ENCODE measurements at places on chromosomes 1 and 21.

DNA sequence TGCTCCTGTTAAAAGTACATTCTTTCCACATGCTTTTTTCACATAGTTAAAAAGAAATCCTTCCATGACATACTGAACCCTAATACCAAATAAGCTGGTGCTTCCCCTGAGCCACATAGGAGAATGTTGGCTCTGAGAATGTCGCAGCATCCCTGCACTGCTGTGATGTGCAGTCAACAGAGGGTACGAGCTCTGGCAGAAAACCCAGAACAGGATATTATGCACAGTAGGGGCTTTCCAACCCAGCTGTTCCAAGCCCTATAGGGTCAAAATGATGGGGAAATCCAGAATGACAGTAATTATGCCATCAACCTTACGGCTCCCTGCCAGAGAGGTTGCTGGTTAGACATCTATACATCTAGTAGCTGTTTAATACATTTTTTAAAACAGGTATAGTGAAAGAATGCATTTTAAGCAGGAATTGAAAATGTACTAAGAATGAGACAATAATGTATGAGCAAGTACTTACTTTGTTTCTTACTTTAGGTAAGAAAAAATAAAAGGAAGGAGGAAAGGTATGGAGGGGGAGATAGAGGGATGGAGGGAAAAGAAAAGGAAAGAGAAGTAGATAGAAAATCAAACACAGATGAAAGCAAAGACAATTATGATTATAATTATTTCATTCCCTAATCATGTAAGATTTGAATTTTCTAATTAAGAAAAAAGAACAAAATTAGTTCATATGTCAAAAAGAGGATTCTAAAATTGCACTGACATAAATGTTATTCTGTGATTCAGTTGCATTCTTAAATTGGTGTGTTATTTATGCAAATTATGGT, 126.0 kb downstream of the NR5A2 start:
- DNase-seq: peak; percentile 19

GRCh38 chr1:89670163-89670562, 37.2 kb downstream of the LRRC8C start:
- DNase-seq: no peak

DNA sequence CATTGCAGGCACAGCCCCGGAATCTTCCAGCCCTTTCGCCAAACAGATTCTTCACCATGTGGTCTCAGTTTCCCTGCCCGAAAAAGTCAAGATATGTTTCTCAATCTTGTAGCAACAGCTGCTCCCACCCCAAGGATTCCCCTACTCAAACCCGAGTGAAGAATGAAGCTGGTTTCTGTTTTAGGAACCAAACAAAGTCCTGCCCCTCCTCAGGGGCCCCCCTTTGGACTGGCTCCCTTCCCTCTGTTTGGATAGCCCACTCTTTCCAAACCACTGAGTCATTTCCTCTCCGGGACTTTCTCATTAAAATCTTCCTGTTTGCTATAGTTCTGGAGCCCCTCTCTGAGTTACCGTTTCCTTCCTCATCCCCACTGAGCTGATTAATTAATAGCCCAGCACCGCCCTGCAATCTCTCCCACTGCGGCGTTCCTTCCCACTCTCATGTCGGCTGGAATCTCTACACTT, 100.9 kb downstream of the TSEN15 start:
- peak; percentile 75 for DNase-seq

DNA sequence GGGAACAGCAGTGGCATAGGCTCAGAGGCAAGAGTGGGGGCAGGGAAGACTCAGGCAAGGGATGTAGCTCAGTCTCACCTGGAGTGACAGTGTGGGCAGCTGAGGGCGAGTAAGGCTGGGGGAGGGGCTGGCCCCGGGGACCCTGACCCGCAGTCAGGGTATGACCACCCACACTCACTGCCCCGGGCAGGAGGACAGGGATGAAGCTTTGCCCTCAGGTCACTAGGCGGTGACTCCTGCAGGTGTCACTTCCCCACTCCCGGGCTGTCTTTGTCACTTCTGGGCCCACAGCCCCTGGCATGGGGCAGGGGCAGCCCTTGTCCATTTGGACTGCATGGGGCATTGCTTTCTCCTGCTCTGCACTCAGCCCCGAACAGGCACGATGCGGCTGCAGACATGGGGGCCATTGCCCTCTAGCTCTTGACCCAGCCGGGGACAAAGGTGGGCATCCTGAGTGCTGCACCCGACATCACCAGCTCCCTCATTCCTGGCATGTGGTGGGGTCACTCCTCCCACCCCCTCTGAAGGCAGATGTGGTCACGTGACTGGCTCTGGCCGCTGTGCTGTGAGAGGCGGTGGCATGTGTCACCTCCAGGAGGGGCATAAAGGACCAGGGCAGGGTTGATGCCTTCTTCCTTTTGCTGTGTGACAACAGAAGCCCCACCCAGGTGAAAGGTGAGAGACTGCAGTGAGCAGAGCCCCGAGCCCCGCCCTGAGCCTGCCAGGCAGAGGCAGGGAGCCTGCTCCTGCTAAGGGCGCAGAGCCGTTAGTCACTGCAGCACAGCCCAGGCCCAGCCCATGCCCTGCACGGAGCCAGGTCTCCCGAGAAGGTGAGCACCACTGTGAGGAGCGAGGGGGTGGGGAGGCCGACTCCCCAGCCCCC, 66.0 kb downstream of the MATN1 start:
- DNase-seq: no peak

DNA sequence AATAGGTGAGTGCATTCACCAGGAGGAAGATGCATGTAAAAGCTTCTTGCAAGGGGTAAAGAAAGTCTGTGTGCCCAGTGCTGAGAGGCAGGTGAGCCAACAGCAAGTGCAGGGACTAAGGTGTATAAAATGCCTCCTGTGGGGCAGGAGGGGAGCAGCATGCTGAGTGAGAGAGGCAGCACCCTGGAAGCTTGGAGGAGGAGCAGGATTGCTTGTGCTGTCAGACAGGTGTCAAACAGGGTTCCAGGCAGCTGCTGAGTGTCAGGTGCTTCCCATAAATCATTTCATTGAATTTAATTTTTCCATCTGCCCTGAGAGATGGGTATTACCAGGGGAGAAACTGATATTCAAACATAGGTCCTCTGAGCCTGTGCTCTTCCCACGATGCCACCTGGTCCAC, 13.9 kb downstream of the BSND start:
- DNase-seq: no peak

GRCh38 chr21:43893536-43894205, 28.6 kb downstream of the AGPAT3 start:
- no peak for DNase-seq

- no peak for DNase-seq
These were observed 253.7 kb downstream of the PDE4B start for GRCh38 chr1:66046415-66046814.

DNA sequence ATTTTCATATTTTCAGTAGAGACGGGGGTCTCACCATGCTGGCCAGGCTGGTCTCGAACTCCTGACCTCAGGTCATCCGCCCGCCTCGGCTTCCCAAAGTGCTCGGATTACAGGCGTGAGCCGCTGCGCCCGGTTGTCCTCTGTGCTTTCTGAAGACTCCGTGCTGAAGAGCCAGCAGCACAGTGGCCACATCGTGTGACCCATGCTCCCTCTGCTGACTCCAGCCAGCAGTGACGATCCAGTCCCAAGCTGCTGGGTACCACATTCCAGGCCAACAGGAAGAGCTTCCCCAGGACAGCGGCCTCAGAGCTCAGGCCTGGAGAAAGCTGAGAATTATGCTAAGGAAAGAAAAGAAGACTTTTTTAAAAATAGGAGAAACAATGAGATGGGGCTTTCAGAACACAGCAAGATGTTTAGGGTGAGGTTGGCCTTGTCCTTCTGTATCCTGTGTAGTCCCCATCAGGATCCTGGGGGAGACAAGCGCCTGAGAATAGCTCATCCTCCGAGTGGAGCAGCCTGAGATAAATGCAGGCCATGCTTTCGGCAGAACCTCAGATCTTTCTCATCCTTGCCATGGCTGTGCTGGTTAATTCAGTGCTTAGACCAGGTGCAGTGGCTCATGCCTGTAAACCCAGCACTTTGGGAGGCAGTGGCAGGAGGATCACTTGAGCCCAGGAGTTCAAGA, 207.1 kb downstream of the SLC35F3 start:
- no peak for DNase-seq

GRCh38 chr21:31938330-31939301, 65.8 kb downstream of the HUNK start:
- no peak for DNase-seq

- peak; percentile 76 for DNase-seq
These were observed 2.1 kb downstream of the VCAM1 start for GRCh38 chr1:100721526-100722207.

DNA sequence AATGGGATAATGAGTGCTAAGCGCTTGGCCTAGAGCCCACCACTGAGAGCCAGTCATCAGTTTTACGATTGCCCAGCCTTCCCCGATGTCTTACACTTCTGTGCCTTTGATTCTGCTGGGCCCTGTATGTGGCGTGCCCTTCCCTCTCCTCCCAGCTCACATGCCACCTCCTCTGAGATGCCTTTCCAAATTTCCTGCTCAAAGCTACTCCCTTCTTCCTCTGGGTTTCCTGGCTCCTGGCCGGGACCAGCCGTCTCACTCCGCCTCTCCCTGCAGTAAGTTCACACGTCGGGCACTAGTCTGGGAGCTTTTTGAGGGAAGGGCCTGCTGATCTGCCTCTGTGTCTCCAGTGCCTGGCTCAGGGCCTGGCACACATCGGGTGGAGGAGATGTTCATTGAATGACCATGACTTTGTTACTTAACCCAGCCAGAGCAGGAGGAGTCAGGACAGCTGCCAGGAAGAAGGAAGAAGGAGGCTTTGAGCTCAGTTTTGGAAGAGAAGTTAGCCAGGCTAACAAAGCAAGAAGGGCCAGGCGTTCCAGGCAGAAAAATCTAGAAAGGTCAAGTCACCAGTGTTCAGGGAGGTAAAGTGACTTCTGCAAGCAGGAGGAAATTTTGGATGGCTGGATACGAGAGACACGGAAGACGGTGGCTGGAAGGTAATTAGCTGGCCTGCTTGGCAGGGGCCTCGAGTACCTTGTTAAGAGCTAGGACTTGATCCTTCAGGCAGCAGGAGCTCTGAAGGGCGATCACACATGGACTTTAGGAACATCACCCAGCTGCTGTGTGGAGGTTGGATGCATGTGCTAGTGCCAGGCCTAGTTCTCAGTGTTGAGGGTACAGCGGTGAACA, 63.6 kb downstream of the EPHB2 start:
- no peak for DNase-seq

GRCh38 chr1:179153217-179153616, 71.3 kb downstream of the TOR3A start:
- DNase-seq: no peak

DNA sequence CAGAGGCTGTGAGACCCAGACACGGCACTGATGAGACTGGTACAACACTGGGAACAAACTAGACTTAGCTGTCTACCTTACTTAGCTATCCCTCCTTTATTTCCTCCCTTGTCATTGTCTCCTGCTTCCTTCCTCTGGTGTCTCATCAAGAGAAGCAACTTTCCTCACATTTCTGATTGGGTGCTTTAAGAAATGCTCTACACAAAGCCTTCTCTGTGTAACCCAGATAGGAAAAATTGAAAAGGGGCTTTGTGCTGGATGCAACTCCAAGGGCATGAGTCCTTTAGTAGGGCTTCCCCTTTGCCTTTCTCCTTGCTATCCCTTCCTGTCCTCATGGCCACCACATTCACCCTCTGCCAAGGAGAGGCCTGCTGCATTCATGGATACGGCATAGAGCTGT, 274.5 kb downstream of the VAV3 start:
- no peak for DNase-seq

- peak; percentile 37 for DNase-seq
These were observed 10.7 kb downstream of the LRRC47 start for GRCh38 chr1:3785456-3786157.

GRCh38 chr1:54403808-54404261, 2.4 kb downstream of the SSBP3 start:
- peak; percentile 82 for DNase-seq

- no peak for DNase-seq
These were observed 25.1 kb downstream of the LRRC3 start for GRCh38 chr21:44480200-44481053.

- no peak for DNase-seq
These were observed 30.1 kb upstream of the KIF26B start for GRCh38 chr1:245124644-245125043.

DNA sequence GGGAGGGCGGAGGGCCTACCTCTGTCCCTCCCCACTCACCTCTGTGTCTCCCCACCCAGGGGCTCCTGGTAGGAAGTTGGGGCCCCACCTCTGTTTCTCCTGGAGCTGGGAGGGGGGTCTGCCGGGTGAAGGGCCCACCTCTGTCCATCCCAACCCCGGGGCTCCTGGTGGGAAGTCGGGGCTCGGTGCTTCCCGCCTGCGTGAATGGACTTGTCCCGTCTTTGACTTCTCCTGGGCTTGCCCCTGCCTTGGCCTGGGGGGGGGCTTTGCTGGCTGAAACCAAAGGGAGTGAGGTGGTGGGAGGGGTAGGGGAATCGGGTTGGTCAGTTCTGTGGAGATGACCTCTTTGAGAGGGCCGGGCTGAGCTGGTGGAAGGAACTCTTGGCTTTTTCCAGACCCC, 5.8 kb downstream of the AGRN start:
- DNase-seq: no peak

GRCh38 chr1:236394879-236395229, 768 bp downstream of the EDARADD start:
- no peak for DNase-seq

DNA sequence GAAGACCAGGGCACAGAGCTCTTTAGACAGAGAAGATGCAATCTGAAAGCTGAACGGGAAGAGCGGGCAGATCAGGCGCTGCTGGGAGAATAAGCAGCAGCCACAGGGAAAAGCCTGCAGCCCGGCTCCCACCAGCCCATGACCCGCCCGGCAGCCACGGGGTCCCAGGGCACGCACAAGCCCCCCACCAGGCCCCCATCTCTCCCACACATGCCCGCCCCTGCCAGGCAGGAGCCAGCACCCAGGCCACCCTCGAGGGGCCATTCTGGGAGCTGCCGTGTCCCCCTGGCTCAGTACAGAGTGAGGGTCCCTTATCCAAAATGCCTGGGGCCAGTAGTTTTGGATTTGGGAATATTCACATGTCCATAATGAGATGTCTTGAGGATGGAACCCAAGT, 16.3 kb downstream of the SLC19A1 start:
- DNase-seq: no peak

- no peak for DNase-seq
These were observed 1.7 kb upstream of the BMP8A start for GRCh38 chr1:39489567-39490239.

DNA sequence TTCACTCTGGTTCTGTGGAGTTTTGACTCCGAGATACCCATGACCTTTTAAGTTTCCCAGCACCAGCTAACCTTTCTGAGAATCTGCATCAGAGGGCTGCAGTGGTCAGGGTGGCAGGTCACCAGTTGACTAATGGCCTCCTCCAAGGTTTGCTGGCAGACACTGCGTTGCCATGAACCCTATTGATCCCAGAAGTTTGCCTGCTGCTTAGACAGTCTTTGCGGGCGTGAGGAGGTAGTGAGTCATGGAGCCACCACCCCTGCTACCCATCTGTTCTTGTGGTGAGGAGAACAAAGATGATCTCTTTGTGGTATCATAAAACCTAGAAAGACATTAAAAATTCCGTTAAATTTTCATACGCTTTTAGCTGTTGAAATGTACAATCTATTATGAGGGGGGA, 180.4 kb downstream of the FGGY start:
- DNase-seq: peak; percentile 90

- DNase-seq: peak; percentile 69
These were observed 24.0 kb upstream of the DENND1B start for GRCh38 chr1:197799271-197799670.

GRCh38 chr1:42143896-42144710, 9.1 kb upstream of the GUCA2B start:
- DNase-seq: no peak

All from NB4 (cell line).